ENCODE measurements at places on chromosomes 1 and 21. TPM values are rescaled to one million over a fixed set of nuclear protein-coding genes. Genes with fewer than 3 reads are reported as not detected.

- H3K4me3 ChIP-seq, result no peak overlapping the region
Measured at GRCh38 chr1:16175610-16176553, 20.0 kb upstream of the EPHA2 start.

DNA sequence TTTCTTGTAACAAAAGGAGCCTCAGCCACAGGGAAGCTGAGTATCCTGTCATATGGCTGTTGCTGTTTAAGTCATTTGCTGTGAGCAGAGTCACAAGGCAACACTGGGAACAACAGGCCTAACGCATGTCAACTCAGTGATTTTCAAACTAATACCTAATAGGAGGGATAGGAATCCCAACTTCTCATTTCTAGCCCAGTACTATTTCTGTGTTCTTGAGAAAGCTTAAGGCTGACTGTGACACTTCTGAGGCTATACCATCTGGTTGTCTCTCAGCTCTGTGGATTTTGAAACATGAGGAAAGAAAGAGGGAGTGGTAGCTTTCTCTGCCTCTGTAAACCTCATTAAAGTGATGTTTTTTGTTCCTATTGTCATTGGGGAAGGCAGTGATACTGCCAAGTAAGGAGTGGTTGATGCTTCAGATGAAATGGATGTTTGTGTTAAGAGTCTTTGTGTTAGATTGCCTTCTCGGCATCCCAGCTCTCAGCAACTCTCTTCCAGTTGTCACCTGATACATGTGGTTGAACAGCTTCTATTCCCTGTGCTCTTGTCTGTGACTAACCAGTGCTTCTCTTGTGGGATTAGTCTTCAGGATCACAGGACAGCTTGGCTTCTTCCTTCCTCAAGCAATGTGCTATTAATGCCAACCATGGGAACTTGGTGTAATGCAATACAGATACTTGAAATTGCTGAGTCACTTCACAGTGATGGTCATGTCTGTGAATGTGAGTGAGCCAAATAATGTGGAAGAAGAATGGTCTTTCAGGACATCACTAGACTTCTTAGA lies 166.8 kb upstream of the IVNS1ABP start:
- H3K4me3 ChIP-seq, result no peak overlapping the region
- H3K27ac ChIP-seq, result no peak overlapping the region
- no peaks in the 10 kb centered on the region for H3K4me1 ChIP-seq

Gene KRTAP19-1
- total RNA-seq, result not detected

Gene KIRREL1
- 0.22 TPM for total RNA-seq

Gene SPRR3
- total RNA-seq, result not detected

- peak overlapping the region; percentile 26 for H3K4me3 ChIP-seq
- no peaks in the 10 kb centered on the region for H3K27me3 ChIP-seq
- peaks cover 50% of the 10 kb centered on the region for H3K36me3 ChIP-seq
- peaks cover 81% of the 10 kb centered on the region for H3K4me1 ChIP-seq
Measured at GRCh38 chr1:156126043-156126629, 11.6 kb downstream of the LMNA start.

DNA sequence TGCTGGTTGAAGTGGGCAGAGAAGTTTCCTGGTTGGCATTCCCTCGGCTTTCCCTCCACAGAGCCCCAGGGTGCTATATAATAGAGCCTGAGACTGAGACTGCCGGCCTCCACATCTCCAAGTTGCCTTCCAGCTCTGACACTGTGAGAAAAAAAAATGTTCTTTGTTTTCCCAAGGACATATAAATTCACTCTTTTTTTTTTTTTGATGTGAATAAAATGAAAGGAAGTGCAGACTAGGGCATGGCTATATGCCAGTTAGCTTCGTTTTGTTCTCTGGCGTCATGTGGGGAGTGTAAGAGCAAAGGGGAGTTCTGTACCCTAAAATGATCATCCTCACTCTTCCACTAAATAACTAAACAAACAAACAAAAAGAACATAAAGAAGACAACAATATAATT lies 101.6 kb downstream of the TNFSF18 start:
- H3K27ac ChIP-seq, result no peak overlapping the region
- no peaks in the 10 kb centered on the region for H3K4me1 ChIP-seq
- no peaks in the 10 kb centered on the region for H3K27me3 ChIP-seq

DNA sequence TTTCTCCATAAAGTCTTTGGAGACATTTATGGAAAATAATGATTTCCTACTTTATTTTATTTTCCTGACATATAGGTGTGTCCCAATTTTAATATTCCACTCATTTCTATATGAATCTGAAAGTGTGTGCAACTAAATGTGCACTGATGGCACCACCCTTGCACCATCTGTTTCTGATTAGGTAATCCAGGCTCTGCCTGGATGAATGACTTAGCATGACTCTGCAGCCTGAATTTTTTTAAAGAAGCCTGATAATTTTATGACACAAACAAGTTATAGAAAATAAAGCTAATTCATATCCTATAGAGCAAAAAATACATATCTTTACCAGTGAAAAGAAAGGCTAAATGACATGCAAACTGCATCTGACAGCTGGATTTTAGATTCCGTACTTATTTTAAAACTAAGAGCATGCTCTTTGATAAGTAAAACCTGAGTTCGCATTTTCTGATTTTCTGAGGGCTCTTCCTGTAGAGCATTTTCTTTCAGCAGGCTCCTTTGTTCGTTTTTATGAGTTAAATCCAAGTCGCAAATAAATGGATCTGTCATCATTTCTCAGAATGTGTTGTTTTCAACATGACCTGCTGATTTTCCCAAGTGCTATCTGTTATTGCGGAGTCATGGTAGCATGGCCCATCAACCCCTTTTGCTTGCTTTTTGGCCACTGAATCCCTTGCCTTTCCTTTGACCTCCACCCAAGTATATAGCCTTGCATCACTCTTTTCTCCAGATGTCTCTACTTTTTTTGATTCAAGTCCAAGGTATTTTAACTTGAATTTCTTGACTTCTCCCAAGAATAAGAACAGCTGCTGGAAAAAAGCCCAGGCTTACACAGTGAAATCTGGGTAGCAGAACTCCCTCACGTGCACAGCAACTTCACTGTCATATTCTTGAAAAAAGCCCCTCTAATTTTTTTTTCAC lies 52.8 kb upstream of the LYPLAL1 start:
- H3K4me3 ChIP-seq, result no peak overlapping the region
- DNase-seq, result peak; percentile 65
- H3K4me1 ChIP-seq, result peaks cover 24% of the 10 kb centered on the region
- no peaks in the 10 kb centered on the region for H3K36me3 ChIP-seq

- peaks cover 92% of the 10 kb centered on the region for H3K27me3 ChIP-seq
- no peak for DNase-seq
- H3K36me3 ChIP-seq, result no peaks in the 10 kb centered on the region
- no peak overlapping the region for H3K27ac ChIP-seq
- no peak overlapping the region for H3K4me3 ChIP-seq
- no peaks in the 10 kb centered on the region for H3K4me1 ChIP-seq
Measured at GRCh38 chr21:45994086-45994661, 12.6 kb downstream of the COL6A1 start.

DNA sequence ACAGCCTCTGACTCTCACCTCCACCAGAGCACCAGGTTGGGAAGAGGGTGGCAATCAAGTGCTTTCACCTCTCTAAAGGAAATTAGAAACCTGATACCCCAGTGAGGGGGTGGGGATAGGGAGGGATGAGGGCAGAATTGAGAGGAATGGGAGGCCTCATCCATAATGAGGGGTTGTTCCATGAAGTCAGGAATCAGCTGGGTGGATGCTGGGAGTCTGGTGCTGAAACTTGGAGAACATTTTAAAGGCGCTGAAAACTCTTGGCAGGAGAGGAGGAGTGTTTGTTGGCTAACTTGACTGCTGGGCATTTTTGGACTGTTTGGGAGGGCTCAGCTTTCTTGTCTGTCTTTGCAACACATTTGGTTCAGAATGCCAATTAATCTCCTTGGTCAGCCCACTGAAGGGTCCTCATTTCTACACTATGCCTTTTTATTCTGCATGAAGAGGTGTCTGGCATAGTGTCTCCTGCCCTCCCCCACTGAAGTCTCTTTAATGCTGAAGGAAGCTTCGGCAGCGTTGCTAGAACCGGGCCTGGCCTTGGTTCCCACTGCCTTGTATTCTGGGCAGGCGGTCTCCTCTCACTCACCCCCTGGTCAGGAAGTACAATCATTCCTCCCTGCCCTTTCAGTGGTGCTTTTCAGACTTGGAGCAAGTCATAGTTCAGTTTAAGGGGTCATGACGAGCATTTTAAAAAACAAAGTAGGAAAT lies 2.2 kb downstream of the PHGDH start:
- H3K4me3 ChIP-seq, result peak overlapping the region; percentile 68
- H3K4me1 ChIP-seq, result peaks cover 30% of the 10 kb centered on the region
- no peak for DNase-seq
- H3K36me3 ChIP-seq, result no peaks in the 10 kb centered on the region
- peaks cover 7% of the 10 kb centered on the region for H3K27me3 ChIP-seq

Measured in K562 (cell line).